ENCODE measurements at places on chromosomes 16 and 17. TPM values are rescaled to one million over a fixed set of nuclear protein-coding genes. Genes with fewer than 3 reads are reported as not detected.

HBA1 gene
- total RNA-seq = not detected

C17orf50 gene
- total RNA-seq = not detected

GRAPL gene
- not detected for total RNA-seq

GUCY2D gene
- not detected for total RNA-seq

TPSD1 gene
- total RNA-seq = not detected

OSGIN1 gene
- total RNA-seq = 1.6 TPM

HS3ST6 gene
- not detected for total RNA-seq

KCNAB3 gene
- 0.63 TPM for total RNA-seq

RNF222 gene
- total RNA-seq = not detected

GAS2L2 gene
- not detected for total RNA-seq

TBC1D3B gene
- total RNA-seq = 1.8 TPM
